ENCODE measurements at places on chromosomes 5 and 9. TPM values are rescaled to one million over a fixed set of nuclear protein-coding genes. Genes with fewer than 3 reads are reported as not detected.

DNA sequence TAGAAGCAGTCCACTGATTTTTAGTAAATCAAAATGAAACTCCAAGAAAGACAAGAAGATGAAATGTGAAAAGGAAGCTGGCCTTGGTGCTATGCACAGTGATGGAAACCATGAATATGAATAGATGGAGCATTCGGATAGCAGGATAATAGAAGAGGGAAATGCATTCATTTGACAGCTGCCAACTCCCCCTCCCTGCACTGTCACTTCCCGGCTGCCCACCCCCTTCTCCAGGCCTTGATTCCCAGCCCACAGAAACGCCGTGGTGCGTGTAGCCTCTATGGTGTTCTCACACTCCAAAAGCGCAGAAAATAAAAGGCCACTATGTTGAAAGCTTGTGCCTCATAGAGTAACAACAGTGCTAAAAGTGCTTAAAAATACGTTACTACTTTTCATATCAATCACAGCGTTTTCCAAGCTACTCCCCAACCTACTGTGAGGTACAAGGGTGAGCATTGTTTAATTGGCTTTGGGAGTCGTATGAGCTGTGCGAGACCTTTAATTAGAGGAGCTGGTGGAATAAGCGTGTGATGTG is 26.1 kb upstream of the IFNK start:
- DNase-seq: no peak

- DNase-seq: no peak
Measured at GRCh38 chr5:78361631-78361993, 1.2 kb downstream of the SCAMP1 start.

- no peak for DNase-seq
Measured at GRCh38 chr9:12884736-12885395, 110.0 kb downstream of the LURAP1L start.

GRCh38 chr5:102283102-102283797 is 12.8 kb downstream of the SLCO4C1 start:
- no peak for DNase-seq

DNA sequence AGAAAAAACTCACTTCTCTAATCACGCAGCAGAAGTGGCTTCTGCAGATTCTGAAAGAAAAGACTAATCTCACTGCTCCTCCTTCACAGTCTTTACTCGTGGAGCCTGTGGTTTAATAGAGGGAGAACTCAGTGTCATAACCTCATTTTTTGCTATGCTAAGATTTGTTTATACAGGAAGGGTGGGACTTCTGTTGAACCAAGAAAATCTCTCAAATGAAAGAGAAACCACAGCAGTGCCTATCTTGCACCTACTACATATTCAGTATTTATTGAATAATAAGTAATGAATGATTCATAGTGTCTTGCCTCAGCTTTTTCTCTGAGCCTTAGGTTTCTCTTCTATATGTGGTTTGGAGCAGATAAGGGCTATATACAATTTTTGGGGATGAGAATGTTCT is 136.1 kb upstream of the DMAC1 start:
- DNase-seq: no peak

DNA sequence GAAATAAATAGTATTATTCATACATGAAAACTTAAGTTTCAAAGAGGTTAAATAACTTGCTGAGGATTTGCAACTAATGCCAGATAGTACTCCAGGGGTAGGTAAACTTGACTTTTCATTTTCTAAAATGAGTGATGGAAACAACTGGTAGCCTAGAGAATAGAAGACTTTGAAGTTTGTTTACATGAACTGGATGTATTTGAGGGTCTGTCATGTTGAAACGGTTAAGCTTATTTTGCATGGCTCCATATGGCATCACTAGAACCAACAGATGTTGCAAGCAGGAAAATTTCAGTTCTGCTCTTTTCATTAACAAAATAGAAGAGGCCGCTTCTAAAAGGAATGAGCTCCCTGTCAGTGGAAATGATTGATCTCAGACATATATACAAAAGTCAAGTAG is 105.1 kb upstream of the SGCD start:
- DNase-seq: no peak

SARDH gene
- total RNA-seq: 0.92 TPM

ALDOB gene
- total RNA-seq: 2.7 TPM

TMEM215 gene
- total RNA-seq: not detected

ADAMTSL2 gene
- 1.2 TPM for total RNA-seq

LECT2 gene
- not detected for total RNA-seq

Data from left colon (tissue), 2 donors.